ENCODE measurements at places on chromosomes 1 and 21.
A peak's percentile ranks its signal among the peaks of the same experiment; 100 is the strongest.

DNA sequence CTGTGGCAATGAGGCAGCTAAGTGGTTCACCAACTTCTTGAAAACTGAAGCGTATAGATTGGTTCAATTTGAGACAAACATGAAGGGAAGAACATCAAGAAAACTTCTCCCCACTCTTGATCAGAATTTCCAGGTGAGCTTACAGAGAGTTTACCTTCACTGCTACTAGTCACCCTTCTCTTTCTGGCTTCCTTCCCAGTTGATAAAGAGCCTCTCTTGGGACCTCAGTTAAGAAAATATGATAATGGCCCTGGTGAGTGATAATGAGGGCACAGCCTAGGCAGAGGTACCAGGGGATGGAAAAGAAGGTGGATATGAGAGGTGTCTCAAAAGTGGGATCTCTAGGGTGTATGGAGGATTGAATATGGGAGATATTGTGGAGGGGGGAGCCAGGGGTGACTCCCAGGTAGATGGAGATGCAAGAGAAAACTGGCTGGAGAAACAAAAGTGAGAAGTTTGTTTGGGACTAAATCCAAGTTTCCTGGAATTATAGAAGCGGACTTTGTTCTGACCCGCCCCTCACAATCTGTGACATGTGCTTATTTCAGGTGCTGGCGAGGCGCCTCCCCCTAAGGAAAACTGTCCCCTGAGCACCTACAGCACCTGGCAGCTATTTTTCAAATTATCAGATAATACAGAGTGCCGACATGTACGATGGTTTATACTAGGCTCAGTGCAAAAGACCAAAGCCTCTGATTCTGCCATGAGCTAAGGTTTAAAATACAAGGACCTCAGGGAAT, 13.7 kb downstream of the MTARC2 start:
- no peak for DNase-seq

DNA sequence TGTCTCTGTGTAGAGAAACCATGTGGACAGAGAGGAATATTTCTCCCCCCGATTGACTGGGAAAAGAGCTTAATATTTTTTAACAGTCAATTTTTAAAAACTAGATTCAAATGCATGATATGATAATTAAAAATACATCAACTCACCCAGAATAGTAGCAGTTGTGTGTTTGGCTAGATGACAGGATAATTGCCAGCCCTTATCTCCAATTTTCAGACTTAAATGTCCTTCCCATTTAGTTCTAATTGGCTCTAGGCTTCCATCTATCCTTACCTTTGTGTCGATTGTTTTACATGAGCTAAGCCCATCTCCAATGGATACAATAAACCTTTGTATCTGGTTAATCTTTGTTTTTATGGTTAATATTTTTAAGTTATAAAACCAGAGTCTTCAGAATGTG, 23.9 kb upstream of the KIAA0040 start:
- no peak for DNase-seq

DNA sequence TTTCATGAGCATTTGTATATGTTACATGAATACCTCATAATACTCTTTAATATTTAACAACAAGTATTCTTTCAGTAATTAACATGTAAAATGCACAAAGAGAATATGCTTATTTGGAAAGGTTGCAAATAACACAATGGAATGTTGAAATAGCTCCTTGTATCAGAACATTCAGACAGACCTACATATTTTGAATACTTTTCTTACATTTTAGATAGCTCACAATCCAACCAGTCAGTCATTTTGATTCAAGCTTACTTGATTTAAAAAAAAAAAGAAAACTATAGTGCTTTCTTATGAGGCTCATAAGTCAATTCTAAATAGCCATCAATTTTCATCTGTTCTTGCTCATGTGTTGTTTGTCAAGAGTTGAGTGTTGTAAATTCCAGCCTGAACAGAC, 518.8 kb downstream of the ADGRL2 start:
- DNase-seq = peak; percentile 13

DNA sequence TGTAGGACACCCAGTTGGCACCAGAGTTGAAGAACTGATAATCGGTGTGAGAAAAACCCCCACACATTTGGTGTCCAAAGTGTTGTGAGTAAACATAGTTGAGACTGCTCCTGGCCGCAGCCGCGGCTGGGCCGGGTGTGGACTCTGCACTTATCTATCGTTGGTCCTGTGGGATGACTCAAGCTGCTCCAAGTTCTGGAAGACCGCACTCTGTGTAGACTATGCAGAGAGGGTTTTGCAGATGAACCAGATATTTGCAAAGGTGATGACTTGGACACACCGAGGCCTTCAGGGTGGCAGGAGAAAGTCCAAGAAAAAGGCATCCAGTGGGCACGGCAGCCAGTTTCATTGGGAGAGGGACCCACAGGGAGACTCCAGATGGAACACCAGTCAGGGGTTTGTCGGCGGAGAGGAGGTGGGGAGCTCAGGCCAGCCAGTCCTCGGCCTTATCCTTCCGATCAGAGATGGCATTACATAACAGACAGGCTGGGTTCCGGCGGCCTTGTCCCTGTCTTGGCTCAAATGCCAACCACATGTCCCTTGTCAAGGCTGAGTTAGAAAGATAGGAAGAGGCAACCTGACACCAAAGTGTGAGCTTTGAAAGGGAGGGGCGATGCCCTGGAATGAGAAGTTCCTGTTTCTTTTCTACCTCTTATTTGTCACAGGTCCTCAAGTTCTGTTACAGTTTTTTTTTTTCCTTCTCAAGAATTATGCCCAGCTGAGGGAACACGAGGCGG, 21.1 kb downstream of the C2CD2 start:
- no peak for DNase-seq

- DNase-seq = no peak
Measured at GRCh38 chr1:166133276-166133841, 33.4 kb downstream of the FAM78B start.
